ENCODE measurements at places on chromosomes 5 and 9. TPM values are rescaled to one million over a fixed set of nuclear protein-coding genes. Genes with fewer than 3 reads are reported as not detected.

DNA sequence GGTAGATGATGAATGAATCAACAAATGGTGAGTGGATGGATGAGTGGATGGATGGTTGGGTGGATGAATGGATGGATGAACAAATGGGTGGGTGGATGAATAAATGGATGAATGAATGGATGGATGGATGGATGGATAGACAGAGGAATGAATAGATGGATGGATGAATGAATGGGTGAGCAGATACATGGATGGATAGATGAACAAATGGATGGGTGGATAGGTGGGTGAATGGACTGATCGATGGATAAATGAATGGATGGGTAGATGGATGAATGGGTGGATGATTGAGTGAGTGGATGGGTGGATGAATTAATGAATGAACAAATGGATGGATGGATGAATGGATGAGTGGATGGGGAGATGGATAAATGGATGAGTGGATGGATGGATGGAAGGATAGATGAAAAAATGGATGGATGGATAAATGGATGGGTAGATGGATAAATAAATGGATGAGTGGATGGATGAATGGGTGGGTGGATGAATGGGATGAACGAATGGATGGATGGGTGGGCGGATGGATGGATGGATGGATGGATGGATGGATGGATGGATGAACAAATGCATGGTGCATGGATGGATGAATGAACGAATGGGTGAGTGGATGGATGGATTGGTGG is 85.7 kb downstream of the PHF2 start:
- no peak overlapping the region for H3K4me3 ChIP-seq
- H3K27ac ChIP-seq: no peak overlapping the region
- H3K36me3 ChIP-seq: peaks cover 18% of the 10 kb centered on the region
- no peaks in the 10 kb centered on the region for H3K4me1 ChIP-seq
- no peak for DNase-seq

DNA sequence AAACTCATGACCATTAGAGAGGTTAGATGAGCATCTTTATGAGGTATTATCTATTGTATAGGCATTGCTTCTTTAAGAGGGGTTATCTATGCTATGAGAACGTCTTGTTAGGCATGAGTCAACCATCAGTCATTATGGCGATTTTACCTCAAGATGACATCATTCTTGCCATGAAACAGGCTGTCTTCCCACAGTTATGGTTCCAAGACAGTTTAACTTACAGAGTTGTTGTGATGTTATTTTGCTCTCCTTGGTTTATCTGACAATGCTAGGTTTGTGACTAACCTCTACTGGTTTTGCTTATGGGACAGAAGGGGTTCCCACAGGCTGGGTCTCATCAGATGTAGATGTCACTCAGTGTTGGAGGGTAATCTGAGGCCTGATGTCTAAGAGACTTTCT is 1864.7 kb upstream of the ACO1 start:
- no peaks in the 10 kb centered on the region for H3K27me3 ChIP-seq
- H3K4me1 ChIP-seq: no peaks in the 10 kb centered on the region
- peaks cover 4% of the 10 kb centered on the region for H3K36me3 ChIP-seq
- no peak overlapping the region for H3K4me3 ChIP-seq
- DNase-seq: no peak

GRCh38 chr9:105479846-105480245 is 32.0 kb downstream of the FSD1L start:
- no peaks in the 10 kb centered on the region for H3K4me1 ChIP-seq
- no peak for DNase-seq
- no peak overlapping the region for H3K4me3 ChIP-seq
- no peaks in the 10 kb centered on the region for H3K36me3 ChIP-seq
- H3K27ac ChIP-seq: no peak overlapping the region
- H3K27me3 ChIP-seq: peaks cover 1% of the 10 kb centered on the region

DNA sequence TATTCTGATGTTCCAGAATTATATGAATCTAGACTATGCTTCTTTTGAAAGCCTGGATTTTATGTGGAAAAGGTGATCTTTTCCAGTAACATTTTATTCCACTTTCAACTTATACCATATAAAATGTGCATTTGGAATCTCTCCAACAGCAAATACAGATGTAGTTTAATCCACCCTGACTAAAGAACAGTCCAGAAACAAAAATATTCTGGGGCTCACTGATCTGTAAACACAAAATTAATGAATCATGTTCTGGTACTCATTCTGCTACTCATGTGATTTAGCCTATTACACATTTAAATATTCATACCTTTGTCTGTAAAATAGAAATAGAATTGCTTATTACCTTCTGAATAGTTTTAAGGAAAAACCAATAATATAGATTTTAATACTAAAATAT is 125.8 kb downstream of the ARRDC3 start:
- no peak overlapping the region for H3K4me3 ChIP-seq
- no peaks in the 10 kb centered on the region for H3K4me1 ChIP-seq
- no peak for DNase-seq
- H3K27ac ChIP-seq: no peak overlapping the region

GRCh38 chr9:116322521-116322920 is 168.9 kb downstream of the PAPPA start:
- no peak overlapping the region for H3K4me3 ChIP-seq
- no peak overlapping the region for H3K27ac ChIP-seq
- H3K36me3 ChIP-seq: no peaks in the 10 kb centered on the region
- no peak for DNase-seq
- peaks cover 16% of the 10 kb centered on the region for H3K4me1 ChIP-seq

DNA sequence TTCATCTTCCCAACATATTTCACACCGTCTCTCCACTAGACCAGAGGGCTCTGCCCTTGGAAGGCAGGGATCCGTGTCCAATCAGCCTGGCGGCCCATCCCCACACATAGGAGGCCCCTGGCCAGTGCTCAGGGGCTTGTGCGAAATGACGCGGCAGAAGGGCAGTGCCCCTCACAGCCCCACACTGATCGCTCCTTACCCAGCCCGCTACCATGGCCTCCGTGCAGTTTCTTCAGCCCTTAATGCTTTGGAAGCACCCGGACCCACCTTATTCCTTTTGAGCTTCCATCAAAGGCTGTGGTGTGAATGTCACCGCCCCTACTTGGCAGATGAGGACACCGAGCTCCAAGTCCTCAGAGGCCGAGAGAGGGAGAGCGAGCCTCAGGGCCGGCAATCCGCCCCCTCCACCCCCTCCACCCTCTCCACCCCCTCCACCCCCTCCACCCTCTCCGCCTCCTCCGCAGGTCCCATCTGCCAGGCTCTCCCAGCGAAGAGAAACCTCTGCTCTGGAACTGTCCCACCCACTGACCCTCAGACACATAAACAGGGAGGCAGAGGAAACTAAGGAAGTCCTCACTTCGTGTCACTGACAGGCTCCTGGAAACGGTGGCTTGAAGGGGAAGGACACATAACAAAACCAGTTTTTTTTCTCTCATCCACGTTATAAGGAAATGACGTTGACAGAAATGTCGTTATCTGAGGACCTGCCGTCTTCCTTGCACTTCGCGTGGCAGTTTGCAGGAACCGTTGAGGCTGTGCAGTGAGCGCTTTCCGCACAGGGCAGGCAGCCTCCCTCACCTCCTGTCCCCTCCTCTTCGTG is 13.9 kb downstream of the QSOX2 start:
- peaks cover 9% of the 10 kb centered on the region for H3K4me1 ChIP-seq
- no peak for DNase-seq

DNA sequence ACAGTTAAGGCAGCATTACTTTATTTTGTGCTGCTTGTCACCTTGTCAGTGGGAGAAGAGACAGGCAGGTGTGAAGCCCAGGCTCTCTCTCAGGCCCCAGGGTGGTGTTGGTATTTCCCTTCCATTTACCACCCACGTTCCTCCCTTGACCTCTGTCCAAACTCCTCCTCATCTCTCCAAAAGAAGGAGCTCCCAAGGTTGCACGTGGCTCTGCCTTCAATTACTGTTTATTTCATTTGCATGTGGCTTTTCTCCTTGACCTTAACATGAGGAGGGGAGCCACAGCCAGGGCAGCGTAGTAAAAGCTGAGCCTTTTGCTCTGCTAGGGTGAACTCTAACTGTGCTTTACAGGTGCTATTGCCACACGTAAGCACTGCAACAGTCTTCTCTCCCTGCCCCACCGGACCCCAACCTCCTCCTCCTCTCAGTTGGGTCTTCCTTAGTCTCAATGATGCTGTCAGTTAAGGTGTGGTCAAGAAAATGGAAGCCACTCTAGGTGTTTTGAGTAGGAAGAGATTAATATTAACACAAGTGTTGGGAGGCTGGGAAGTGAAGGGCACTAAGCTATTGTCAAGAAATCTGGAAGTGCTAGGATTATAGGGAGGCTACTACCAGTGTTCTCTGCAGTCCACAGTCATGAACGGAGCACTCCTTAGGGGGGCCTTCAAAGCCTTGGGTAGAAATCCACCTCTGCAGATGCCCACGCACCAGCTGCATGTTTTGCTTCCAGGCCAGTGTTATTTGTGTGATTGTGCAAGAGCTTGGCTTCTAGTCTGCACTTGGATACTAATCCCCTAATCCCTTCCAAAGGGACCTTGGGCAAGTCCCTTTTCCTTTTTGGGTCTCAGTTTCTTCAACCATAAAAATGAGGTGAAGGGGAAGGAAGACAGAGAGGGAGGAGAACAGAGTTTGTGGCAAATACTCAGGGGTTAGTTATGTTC is 3.9 kb upstream of the ALDH1B1 start:
- no peak for DNase-seq
- H3K4me1 ChIP-seq: peaks cover 9% of the 10 kb centered on the region
- peaks cover 9% of the 10 kb centered on the region for H3K36me3 ChIP-seq
- H3K27me3 ChIP-seq: peaks cover 11% of the 10 kb centered on the region

DNA sequence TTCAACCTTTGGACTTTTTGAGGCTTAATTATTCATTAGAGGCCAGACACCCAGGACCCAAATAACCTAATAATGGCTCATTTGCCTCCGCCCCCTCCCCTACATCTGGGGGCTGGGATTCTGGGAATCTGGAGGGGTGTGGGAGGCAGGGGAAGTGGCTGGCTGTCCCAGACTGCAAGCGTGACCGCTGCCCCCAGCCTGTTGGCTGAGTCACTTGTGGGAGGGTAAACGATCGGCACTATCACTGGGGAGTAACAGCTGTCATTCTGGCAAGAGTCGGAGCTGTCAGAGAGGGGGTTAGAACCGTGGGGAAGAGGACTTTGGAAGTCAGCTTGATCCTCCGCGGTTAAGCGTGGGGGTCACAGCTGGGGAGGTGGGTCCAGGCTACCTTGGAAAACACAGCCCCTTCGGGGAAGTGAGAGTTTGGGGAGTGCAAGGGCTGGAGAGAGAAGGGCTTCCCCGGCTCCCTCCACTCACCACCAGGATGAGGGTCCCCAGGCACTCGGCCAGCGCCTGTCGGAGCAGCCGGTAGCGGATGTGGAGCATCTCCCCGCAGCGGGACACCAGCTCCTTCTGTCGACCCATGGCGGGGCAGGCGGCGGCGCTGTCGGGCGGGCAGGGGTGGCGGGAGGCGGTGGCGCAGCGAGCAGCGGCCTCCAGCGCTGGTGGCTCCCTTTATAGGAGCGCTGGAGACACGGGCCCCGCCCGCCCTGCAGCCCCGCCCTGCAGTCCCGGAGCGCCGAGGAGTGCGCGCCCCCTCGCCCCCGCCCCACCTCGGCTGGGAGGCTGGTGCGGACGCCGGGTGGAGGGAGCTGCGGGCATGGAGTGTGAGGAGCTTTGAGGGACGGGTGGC is at the start of gene AQP3:
Gene AQP3 (minus strand): TSS at position 648 of the 853 bp plus-strand sequence. CDS start 63 bp downstream, at position 585.
- DNase-seq: peak; percentile 69
- peak within 1 kb of the TSS; percentile 85 for H3K4me3 ChIP-seq
- H3K36me3 ChIP-seq: peaks cover 4% of the 10 kb centered on the region
- H3K4me1 ChIP-seq: peaks cover 9% of the 10 kb centered on the region
- peak within 1 kb of the TSS; percentile 30 for H3K27ac ChIP-seq

DNA sequence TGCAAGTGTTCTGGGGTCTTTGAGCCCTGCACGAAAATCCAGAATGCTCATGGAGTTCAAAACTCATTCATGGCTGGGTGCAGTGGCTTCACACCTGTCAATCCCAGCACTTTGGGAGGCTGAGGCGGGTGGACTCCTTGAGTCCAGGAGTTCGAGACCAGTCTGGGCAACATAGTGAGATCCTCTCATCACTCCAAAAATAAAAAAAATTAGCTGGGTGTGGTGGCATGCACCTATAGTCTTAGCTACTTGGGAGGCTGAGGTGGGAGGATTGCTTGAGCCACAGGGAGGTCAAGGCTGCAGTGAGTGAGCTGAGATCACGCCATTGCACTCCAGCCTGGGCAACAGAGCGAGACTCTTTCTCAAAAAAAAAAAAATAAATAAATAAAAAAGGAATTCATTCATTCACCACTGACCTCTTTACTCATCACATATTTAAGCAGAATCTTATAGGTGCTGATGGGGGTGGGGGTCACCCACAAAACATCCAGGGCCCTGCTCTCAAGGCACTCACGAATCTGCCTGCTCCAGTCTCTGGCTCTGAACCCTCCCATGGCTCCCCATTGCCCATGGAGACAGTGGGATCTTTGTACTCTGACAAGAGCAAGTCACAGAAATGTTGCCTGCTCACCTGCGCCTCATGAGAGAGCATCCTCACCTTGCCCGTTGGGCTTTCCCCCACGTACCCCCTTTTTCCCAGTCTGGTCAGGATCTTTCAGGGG is 76.7 kb upstream of the IER5L start:
- no peak for DNase-seq
- no peak overlapping the region for H3K4me3 ChIP-seq
- peaks cover 8% of the 10 kb centered on the region for H3K27me3 ChIP-seq
- no peaks in the 10 kb centered on the region for H3K36me3 ChIP-seq

DNA sequence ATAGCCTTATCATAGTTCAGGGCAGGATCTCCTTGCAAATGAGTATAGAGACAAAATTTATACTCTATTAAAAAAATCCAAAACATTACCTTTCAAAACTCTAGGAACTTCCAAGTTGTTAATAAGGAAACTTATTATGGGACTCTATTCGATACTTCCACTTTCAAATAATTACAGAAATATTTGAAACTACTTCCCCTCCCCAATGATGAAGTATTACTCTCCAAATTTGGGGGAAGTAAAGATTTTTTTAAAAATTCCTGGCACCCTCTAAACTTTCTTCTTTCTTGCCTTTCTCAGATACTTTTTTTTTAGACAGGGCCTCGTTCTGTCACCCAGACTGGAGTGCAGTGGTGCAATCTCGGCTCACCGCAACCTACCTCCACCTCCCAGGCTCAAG is 35.1 kb downstream of the ANXA2R start:
- H3K36me3 ChIP-seq: no peaks in the 10 kb centered on the region
- no peak overlapping the region for H3K4me3 ChIP-seq
- DNase-seq: no peak
- no peak overlapping the region for H3K27ac ChIP-seq

- H3K27me3 ChIP-seq: peaks cover 1% of the 10 kb centered on the region
- H3K4me3 ChIP-seq: no peak overlapping the region
- no peaks in the 10 kb centered on the region for H3K4me1 ChIP-seq
- no peak overlapping the region for H3K27ac ChIP-seq
These were observed 25.4 kb downstream of the SRFBP1 start for GRCh38 chr5:121987052-121987684.

- H3K27me3 ChIP-seq: no peaks in the 10 kb centered on the region
- no peak for DNase-seq
- no peak overlapping the region for H3K27ac ChIP-seq
- no peak overlapping the region for H3K4me3 ChIP-seq
- no peaks in the 10 kb centered on the region for H3K4me1 ChIP-seq
- H3K36me3 ChIP-seq: no peaks in the 10 kb centered on the region
These were observed 55.6 kb upstream of the TNFSF8 start for GRCh38 chr9:114985959-114986501.

NHP2 gene
- total RNA-seq: 84.7 TPM

FOCAD gene
- total RNA-seq: 57.2 TPM

PCDHGA9 gene
- total RNA-seq: 3.1 TPM

GAS1 gene
- 11.2 TPM for total RNA-seq

TYRP1 gene
- 0.23 TPM for total RNA-seq

Measured in endothelial cell (in vitro differentiated cells).